ENCODE measurements at places on chromosomes 2 and 18. TPM values are rescaled to one million over a fixed set of nuclear protein-coding genes. Genes with fewer than 3 reads are reported as not detected.

The TLX2 gene
- total RNA-seq = not detected

The RABL2A gene
- total RNA-seq = 2.7 TPM

The DOK6 gene
- 5.7 TPM for total RNA-seq

The TXNDC2 gene
- not detected for total RNA-seq

The CRYBA2 gene
- total RNA-seq = not detected

The PSMA8 gene
- total RNA-seq = not detected

The SERPINB10 gene
- 0.47 TPM for total RNA-seq

- H3K27me3 ChIP-seq = no peaks in the 10 kb centered on the region
- no peak for DNase-seq
- H3K4me3 ChIP-seq = no peak overlapping the region
- H3K36me3 ChIP-seq = no peaks in the 10 kb centered on the region
- no peaks in the 10 kb centered on the region for H3K4me1 ChIP-seq
These were observed 19.3 kb downstream of the INPP5D start for GRCh38 chr2:233079473-233079877.

GRCh38 chr2:101578671-101579070 is 103.8 kb upstream of the RFX8 start:
- no peak overlapping the region for H3K27ac ChIP-seq
- no peaks in the 10 kb centered on the region for H3K27me3 ChIP-seq
- no peaks in the 10 kb centered on the region for H3K4me1 ChIP-seq
- DNase-seq = no peak

DNA sequence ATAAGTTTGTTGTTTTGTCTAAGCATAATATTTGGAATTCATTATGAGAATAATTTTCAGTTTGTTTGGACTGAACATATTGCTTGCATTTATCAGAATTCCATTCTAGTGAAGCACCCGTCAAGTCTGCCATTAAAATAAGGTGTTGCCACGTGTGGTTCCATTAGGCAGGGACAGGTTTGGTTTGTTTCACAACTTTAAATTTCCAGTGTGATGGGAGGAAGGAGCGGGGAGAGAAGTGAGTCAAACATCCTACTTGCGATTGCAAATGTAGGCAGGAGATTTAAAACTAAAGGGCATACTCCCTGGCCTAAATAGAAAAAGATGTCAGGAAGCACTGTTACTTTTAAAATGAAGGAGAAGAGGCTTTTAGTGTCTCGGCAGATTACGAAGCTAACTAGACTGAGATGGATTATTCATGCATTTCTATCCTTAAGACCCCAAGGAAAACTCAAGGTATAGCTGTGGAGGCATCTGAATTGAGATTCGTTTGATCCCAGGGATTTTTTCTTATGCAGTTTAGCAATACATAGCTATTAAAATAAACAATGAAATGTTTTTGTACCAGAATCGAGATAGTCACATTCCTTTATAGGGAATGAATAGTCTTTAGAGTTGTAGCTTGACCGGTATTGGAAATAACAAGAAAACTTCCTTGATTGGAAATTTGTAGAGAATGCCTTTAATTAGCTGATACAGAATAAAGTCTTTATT is 19.8 kb downstream of the GRHL1 start:
- DNase-seq = no peak
- H3K27ac ChIP-seq = no peak overlapping the region
- H3K36me3 ChIP-seq = no peaks in the 10 kb centered on the region
- H3K4me3 ChIP-seq = no peak overlapping the region
- no peaks in the 10 kb centered on the region for H3K4me1 ChIP-seq
- no peaks in the 10 kb centered on the region for H3K27me3 ChIP-seq

DNA sequence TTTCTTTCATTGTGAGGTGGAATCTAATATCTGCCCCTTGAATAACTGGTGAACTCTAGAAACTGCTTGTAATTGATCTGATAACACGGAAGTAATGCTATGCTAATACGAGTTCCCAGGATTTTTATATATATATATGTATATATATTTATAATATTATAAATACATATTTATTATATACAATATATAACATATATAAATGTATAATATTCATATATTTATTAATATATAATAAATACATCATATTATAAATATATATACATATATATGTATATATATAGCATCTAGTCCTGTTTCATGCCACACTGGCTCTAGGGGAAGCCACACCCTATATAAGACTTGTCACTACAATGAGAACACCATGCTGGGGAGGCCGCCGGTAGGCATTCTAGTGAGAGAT is 156.7 kb upstream of the CDH19 start:
- no peaks in the 10 kb centered on the region for H3K27me3 ChIP-seq
- H3K36me3 ChIP-seq = no peaks in the 10 kb centered on the region
- H3K27ac ChIP-seq = no peak overlapping the region
- H3K4me1 ChIP-seq = no peaks in the 10 kb centered on the region
- H3K4me3 ChIP-seq = no peak overlapping the region

DNA sequence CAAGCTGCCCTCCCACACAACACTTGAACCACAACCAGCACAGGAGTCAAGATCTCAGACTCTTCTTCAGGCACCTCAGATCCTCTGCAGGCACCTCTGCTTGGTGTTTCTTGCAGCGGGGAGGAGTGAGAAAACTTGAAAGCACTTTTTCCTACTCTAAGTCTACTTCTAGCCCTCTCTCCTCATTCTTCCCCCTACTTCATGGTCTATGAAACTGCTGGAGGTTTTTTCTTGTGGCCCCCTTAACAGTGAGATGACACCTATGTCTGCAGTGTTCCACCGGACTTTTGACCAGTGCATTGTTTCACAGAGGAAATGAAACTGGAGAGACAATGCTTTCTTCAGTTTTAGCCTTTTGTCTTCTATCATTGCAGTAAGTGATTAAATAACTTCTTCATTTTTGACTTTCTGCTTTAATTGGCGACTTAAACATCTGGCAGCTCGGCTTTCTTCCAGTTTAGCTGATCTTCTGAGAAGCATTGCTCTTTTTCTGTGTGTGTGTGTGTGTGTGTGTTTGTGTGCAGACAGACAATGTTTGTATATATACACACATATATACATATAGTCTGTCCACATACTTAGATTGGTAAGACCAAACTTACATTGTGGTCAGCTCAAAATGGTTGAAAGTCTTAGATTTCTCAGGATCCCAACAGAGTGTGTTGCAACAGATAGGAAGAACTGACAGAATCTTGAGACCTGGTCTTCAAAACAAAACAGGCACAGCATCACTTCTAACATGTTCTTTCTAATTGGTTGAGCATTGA is 1474.0 kb upstream of the TMEFF2 start:
- no peak overlapping the region for H3K4me3 ChIP-seq
- no peak for DNase-seq
- no peaks in the 10 kb centered on the region for H3K4me1 ChIP-seq
- no peaks in the 10 kb centered on the region for H3K27me3 ChIP-seq
- H3K36me3 ChIP-seq = no peaks in the 10 kb centered on the region

- no peaks in the 10 kb centered on the region for H3K27me3 ChIP-seq
- no peaks in the 10 kb centered on the region for H3K4me1 ChIP-seq
- H3K27ac ChIP-seq = no peak overlapping the region
- no peak overlapping the region for H3K4me3 ChIP-seq
- H3K36me3 ChIP-seq = no peaks in the 10 kb centered on the region
- DNase-seq = no peak
These were observed 751.2 kb downstream of the SATB2 start for GRCh38 chr2:198706476-198707082.

- H3K4me1 ChIP-seq = peaks cover 12% of the 10 kb centered on the region
- H3K4me3 ChIP-seq = peak overlapping the region; percentile 62
- no peaks in the 10 kb centered on the region for H3K36me3 ChIP-seq
- no peaks in the 10 kb centered on the region for H3K27me3 ChIP-seq
- H3K27ac ChIP-seq = peak overlapping the region; percentile 95
These were observed 725 bp downstream of the FIGN start for GRCh38 chr2:163734881-163735684.

DNA sequence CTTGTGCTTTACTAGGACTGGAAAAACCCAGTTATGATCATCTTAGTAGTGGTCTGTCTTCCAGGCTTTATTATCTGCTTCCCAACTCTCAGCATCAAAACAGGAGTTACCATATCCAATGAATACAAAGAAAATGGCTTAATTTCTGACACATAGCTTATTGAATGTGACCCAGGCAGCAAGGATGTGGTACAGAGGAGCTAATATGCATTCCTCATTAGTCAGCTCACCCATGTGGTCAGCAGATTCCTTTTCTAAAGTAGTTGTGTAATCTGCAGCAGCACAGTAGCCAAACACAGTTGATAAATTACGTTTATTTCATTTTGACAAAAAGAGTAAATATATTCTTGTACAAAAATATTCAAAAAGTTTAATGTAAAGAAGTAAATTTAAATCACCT is 43.6 kb downstream of the TSPYL6 start:
- H3K4me3 ChIP-seq = no peak overlapping the region
- H3K27ac ChIP-seq = no peak overlapping the region
- no peaks in the 10 kb centered on the region for H3K36me3 ChIP-seq
- DNase-seq = no peak
- H3K27me3 ChIP-seq = no peaks in the 10 kb centered on the region
- peaks cover 20% of the 10 kb centered on the region for H3K4me1 ChIP-seq

GRCh38 chr2:68755071-68755470 is 20.5 kb downstream of the ARHGAP25 start:
- H3K4me3 ChIP-seq = no peak overlapping the region
- no peaks in the 10 kb centered on the region for H3K36me3 ChIP-seq
- H3K27me3 ChIP-seq = no peaks in the 10 kb centered on the region
- no peak for DNase-seq

- no peaks in the 10 kb centered on the region for H3K36me3 ChIP-seq
- H3K27ac ChIP-seq = no peak overlapping the region
- DNase-seq = no peak
- no peaks in the 10 kb centered on the region for H3K4me1 ChIP-seq
These were observed 35.0 kb downstream of the SRSF7 start for GRCh38 chr2:38716185-38716584.

DNA sequence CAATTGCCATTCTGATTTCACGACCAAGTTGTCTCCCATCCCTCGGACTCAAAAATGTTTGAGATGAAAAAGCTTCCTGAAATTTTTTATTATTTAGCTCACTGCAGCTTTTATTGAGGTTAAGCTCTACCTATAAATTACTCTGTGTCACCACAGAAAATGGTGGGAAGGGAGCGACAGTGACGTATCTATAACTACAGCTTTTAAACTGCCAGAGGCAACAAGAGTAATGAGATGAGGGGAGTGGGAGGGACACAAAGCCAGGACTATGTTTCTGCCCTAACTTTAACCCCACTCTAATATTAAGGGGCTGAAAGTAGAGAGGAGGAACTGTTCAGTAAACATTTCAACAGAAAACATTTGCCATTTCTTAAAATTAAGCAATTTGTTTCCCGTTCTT is 37.4 kb downstream of the SMAD2 start:
- no peaks in the 10 kb centered on the region for H3K36me3 ChIP-seq
- no peak for DNase-seq
- H3K4me1 ChIP-seq = no peaks in the 10 kb centered on the region
- H3K27me3 ChIP-seq = no peaks in the 10 kb centered on the region
- H3K27ac ChIP-seq = no peak overlapping the region
- H3K4me3 ChIP-seq = no peak overlapping the region

- no peak overlapping the region for H3K27ac ChIP-seq
- H3K27me3 ChIP-seq = no peaks in the 10 kb centered on the region
- no peaks in the 10 kb centered on the region for H3K36me3 ChIP-seq
- H3K4me1 ChIP-seq = no peaks in the 10 kb centered on the region
- no peak for DNase-seq
These were observed 211.6 kb downstream of the SEPTIN10 start for GRCh38 chr2:109402180-109402579.

- H3K4me3 ChIP-seq = no peak overlapping the region
- no peak for DNase-seq
- peak overlapping the region; percentile 1 for H3K27ac ChIP-seq
- H3K36me3 ChIP-seq = peaks cover 13% of the 10 kb centered on the region
- H3K27me3 ChIP-seq = no peaks in the 10 kb centered on the region
- H3K4me1 ChIP-seq = peaks cover 24% of the 10 kb centered on the region
These were observed 72.9 kb downstream of the PTRHD1 start for GRCh38 chr2:24720310-24720709.

DNA sequence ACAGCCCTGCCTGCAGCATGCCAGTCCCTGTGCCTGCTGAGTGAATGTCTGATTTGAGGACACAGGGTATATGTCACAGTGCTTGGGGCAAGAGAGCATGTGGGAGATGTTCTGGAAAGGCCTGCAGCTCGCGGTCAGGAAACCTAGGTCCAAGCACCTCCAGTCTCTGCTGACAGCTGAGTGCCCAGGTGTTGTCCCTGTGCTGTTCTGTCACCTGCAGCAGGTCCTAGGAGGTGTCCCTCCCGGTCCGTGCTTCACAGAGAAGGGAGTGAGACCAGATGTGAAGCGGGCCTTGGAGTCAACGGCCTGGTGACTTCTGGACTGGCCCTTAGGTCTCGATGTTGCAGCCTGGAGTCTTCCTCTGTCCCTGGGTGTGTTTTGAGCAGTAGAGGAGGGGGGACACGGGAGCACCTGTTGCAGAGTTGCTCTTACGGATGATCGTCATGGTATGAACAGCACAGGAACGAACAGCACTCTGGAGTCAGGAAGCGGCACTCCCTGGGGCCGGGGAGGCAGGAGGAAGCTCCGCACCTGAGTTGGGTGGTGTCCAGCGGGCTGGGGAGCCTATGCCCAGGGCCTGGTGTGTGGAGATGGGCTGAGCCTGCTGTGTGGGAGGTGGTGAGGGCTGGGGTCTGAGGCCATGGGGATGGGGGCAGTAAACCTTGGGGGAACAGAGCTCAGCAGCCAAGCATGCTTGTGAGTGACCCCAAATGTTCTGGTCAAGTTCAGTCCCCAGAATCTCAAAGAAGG is 21.6 kb upstream of the ARHGEF4 start:
- no peak overlapping the region for H3K27ac ChIP-seq
- no peaks in the 10 kb centered on the region for H3K27me3 ChIP-seq
- DNase-seq = no peak
- H3K4me3 ChIP-seq = no peak overlapping the region

DNA sequence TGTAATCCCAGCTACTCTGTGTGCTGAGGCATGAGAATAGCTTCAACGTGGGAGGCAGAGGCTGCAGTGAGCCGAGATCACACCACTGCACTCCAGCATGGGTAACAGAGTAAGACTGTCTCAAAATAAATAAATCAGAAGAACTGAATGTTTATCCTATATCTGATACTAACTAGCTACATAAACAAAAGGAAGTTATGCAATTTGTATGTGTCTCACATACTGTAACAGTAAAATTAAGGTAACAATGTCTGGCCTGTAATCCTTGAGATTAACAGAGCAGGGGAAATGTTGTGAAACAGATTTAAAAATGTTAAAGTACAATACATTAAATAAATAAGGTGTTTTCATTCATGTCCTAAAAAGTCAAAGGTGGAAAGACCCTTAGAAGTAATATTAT is 150.8 kb downstream of the MEMO1 start:
- H3K27ac ChIP-seq = no peak overlapping the region
- H3K4me3 ChIP-seq = no peak overlapping the region
- no peak for DNase-seq
- H3K36me3 ChIP-seq = no peaks in the 10 kb centered on the region
- H3K4me1 ChIP-seq = no peaks in the 10 kb centered on the region
- H3K27me3 ChIP-seq = no peaks in the 10 kb centered on the region

- DNase-seq = no peak
- H3K27ac ChIP-seq = no peak overlapping the region
- H3K4me3 ChIP-seq = no peak overlapping the region
- H3K4me1 ChIP-seq = no peaks in the 10 kb centered on the region
These were observed 44.3 kb upstream of the NEUROD1 start for GRCh38 chr2:181724662-181725061.

- no peaks in the 10 kb centered on the region for H3K4me1 ChIP-seq
- no peak overlapping the region for H3K27ac ChIP-seq
- H3K27me3 ChIP-seq = no peaks in the 10 kb centered on the region
These were observed 364.9 kb downstream of the ANAPC1 start for GRCh38 chr2:111519071-111519470.
